Neural crest cell (in vitro differentiated cells): ENCODE measurements at places on chromosomes 5 and 9. TPM values are rescaled to one million over a fixed set of nuclear protein-coding genes. Genes with fewer than 3 reads are reported as not detected.
A peak's percentile ranks its signal among the peaks of the same experiment; 100 is the strongest.

The ENTREP1 gene
- total RNA-seq: 0.36 and 0.44 TPM in 2 replicates

DNA sequence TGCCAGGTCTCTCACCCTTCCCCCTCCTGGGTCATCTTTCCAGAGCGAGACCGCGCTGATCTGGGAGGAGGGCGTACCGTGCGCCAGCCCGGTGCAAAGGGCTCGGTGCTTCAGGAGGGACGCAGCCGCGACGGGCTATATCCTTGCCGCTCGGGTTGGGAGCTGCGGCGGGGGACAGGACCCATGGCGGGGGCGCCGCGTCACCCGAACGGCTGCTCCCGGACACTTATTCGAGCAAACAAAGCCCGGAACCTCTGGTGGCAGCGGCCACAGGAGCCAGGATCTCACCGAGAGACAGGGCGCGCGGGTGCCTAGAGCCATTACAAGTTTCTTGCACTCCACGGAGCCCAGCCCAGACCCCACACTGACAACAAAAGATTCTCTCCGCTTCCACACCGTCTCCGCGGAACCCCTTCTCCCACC is 1.3 kb downstream of the SEMA6A start:
- peaks cover 34% of the 10 kb centered on the region for H3K4me1 ChIP-seq
- no peaks in the 10 kb centered on the region for H3K36me3 ChIP-seq
- DNase-seq: peak; percentile 26
- peak overlapping the region; percentile 99 for H3K4me3 ChIP-seq
- peaks cover 47% of the 10 kb centered on the region for H3K27me3 ChIP-seq
- no peak overlapping the region for H3K27ac ChIP-seq

- H3K27ac ChIP-seq: no peak overlapping the region
- no peaks in the 10 kb centered on the region for H3K4me1 ChIP-seq
- no peak overlapping the region for H3K4me3 ChIP-seq
- no peaks in the 10 kb centered on the region for H3K27me3 ChIP-seq
- no peak for DNase-seq
Observed at GRCh38 chr9:26310294-26310693, 582.3 kb downstream of the CAAP1 start.

DNA sequence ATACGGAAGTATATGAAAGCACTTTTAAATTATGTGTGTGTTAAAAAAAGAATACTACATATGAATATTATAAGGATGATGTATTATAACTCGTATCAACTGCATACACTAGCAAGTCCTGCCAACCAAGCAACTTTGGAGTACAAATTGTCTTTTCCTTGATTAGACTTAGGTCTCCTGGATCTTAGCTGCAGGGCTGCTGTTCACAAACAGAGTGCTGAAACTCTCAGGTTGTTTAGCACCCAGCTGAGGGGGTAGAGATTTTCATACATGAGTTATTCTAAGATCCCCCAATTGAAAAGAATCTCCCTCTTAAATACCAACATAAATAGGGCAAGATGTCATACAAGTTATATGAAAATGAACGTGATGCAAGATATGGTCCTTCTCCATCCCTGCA is 149.8 kb upstream of the TNC start:
- H3K27me3 ChIP-seq: peaks cover 19% of the 10 kb centered on the region
- H3K4me3 ChIP-seq: no peak overlapping the region
- H3K36me3 ChIP-seq: no peaks in the 10 kb centered on the region
- no peak for DNase-seq
- H3K27ac ChIP-seq: no peak overlapping the region

The SERF1A gene
- 12.3 and 20.1 TPM in 2 replicates for total RNA-seq

The SPARC gene
- total RNA-seq: 422 and 435 TPM in 2 replicates

DNA sequence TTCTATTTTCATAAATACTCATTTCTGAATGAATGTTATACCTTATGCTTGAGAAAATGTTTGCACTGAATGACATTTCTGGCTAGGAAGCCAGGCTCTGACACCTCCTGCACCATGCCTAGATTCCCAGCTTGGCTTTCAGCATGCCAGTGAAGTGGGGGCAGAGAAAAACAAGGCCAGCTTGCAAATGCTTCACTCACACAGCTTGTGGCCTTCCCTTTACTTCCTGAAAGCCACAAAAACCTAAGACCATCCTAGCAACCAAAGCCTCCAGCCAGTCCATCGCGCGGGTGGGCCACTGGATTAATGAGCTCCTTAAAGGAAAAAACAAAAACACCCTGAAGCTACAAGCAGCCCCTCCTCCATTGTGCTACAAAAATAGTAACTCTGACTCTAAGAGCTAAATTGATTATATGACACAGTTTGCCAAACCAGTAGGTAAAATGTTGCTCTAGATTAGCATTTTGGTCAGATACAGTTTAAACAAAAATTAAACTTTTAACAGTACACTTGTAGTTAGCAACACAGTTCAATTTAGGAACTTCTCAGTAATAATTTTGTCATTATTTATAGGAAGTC is 159.9 kb downstream of the TSSK1B start:
- H3K27ac ChIP-seq: peak overlapping the region; percentile 29
- H3K4me3 ChIP-seq: no peak overlapping the region
- H3K27me3 ChIP-seq: no peaks in the 10 kb centered on the region

DNA sequence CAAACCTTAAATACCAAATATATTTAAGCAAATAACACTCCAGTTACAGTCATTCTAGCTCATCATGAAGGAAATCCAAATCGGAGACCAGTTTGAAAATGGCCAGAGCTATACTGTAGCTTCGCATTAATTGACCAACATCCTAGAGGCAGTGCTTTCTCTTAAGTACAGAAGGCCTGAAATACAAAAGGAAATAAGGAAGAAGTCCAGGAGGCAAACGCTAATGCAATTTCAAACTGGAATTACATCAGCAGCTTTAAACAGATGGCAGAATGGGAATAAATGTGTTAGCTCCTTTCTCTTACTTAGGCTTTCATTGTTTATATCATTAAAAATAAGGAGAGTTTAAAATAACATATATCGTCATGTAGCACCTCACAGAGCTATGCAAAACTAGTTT is 197.0 kb downstream of the SEC61B start:
- DNase-seq: no peak
- no peak overlapping the region for H3K27ac ChIP-seq
- no peaks in the 10 kb centered on the region for H3K27me3 ChIP-seq
- no peaks in the 10 kb centered on the region for H3K36me3 ChIP-seq

The MTAP gene
- total RNA-seq: 90.1 and 106 TPM in 2 replicates

GRCh38 chr9:78122631-78123030 is 91.0 kb upstream of the GNAQ start:
- H3K27ac ChIP-seq: no peak overlapping the region
- no peak overlapping the region for H3K4me3 ChIP-seq
- H3K27me3 ChIP-seq: peaks cover 14% of the 10 kb centered on the region
- no peak for DNase-seq
- no peaks in the 10 kb centered on the region for H3K36me3 ChIP-seq
- H3K4me1 ChIP-seq: peaks cover 11% of the 10 kb centered on the region

The C9orf50 gene
- total RNA-seq: 0.26 and 0.27 TPM in 2 replicates

DNA sequence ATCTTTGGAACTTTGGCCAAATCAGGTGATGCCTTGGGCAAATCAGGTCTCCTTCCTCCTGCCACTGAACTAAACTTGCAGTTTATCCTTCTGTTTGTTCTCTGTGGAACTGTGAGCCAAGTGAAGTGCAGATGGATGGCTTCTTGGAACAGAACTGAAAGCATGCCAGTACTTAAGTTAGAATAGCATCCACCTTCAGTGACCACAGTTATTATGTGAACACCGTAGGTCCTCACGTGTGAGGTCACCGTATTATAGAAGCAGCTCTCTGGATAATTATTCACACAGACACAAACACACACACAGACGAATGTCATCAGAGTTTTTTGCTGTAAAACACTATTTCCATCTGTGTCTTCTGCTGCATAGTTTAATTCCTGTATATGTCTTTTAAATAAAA is 162.6 kb downstream of the EFNA5 start:
- no peak for DNase-seq
- peaks cover 49% of the 10 kb centered on the region for H3K4me1 ChIP-seq
- H3K36me3 ChIP-seq: no peaks in the 10 kb centered on the region

The CDH9 gene
- total RNA-seq: 0.14 TPM in 1 of 2 replicates, not detected in the other

The C9 gene
- not detected in 2 replicates for total RNA-seq

- no peak overlapping the region for H3K4me3 ChIP-seq
- H3K27me3 ChIP-seq: no peaks in the 10 kb centered on the region
- no peak for DNase-seq
- no peak overlapping the region for H3K27ac ChIP-seq
- H3K36me3 ChIP-seq: no peaks in the 10 kb centered on the region
Observed at GRCh38 chr5:83955916-83956315, 235.3 kb upstream of the HAPLN1 start.

The C9orf43 gene
- total RNA-seq: 0.68 and 0.77 TPM in 2 replicates

The CDH6 gene
- total RNA-seq: 233 and 247 TPM in 2 replicates

- H3K4me3 ChIP-seq: no peak overlapping the region
- no peaks in the 10 kb centered on the region for H3K27me3 ChIP-seq
- peaks cover 24% of the 10 kb centered on the region for H3K4me1 ChIP-seq
- no peaks in the 10 kb centered on the region for H3K36me3 ChIP-seq
- no peak overlapping the region for H3K27ac ChIP-seq
Observed at GRCh38 chr5:109451146-109451545, 41.4 kb upstream of the PJA2 start.

GRCh38 chr9:93136011-93136440 is 2.0 kb upstream of the NINJ1 start:
- H3K36me3 ChIP-seq: no peaks in the 10 kb centered on the region
- no peaks in the 10 kb centered on the region for H3K27me3 ChIP-seq
- peaks cover 17% of the 10 kb centered on the region for H3K4me1 ChIP-seq
- DNase-seq: no peak

GRCh38 chr5:179436321-179437122 is 91.3 kb upstream of the ADAMTS2 start:
- no peak overlapping the region for H3K27ac ChIP-seq
- H3K4me1 ChIP-seq: peaks cover 9% of the 10 kb centered on the region
- no peak overlapping the region for H3K4me3 ChIP-seq
- no peaks in the 10 kb centered on the region for H3K36me3 ChIP-seq
- DNase-seq: no peak
- no peaks in the 10 kb centered on the region for H3K27me3 ChIP-seq

The TSLP gene
- not detected in 2 replicates for total RNA-seq

DNA sequence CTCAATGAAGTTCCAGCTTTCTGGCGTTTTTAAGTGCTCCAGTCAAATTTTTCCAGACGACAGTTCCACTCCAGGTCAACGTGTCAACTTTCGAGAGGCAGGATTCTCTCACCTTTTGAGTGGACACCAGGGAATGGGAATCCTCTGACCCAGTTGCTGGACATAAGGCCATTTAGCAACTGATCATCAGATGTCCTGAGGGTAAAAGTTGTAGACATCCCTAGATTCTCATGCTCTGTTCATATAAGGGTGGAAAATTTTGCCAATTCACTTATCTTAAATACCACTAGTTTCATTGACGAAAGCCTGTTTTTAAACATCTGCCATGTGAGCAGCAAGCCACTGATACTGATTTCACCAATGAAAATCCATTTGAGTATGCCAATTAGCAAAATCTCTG is 275.5 kb downstream of the MAST4 start:
- H3K27me3 ChIP-seq: no peaks in the 10 kb centered on the region
- peaks cover 14% of the 10 kb centered on the region for H3K4me1 ChIP-seq
- H3K4me3 ChIP-seq: no peak overlapping the region
- H3K36me3 ChIP-seq: no peaks in the 10 kb centered on the region
- no peak overlapping the region for H3K27ac ChIP-seq

DNA sequence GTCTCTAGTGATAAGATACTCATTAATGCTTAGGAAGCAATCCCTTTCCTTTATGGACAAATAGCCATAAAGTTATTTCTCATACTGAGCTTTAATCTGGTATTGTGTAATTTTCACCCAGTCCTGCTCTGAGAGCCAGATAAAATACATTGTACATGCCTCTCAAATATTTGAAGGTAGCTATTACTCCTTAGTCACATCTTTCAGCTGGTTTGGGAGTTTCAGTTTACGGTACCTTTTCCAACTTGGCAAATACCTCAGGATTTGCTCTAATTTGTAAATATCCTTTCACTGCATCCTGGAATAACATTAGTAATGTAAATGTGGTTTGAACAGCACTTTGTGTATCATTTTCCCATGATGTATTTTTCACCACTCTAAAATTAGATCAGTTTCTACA is 47.4 kb downstream of the ABHD17B start:
- peaks cover 53% of the 10 kb centered on the region for H3K36me3 ChIP-seq
- no peak for DNase-seq
- no peaks in the 10 kb centered on the region for H3K27me3 ChIP-seq
- peaks cover 16% of the 10 kb centered on the region for H3K4me1 ChIP-seq
- no peak overlapping the region for H3K4me3 ChIP-seq
- no peak overlapping the region for H3K27ac ChIP-seq

DNA sequence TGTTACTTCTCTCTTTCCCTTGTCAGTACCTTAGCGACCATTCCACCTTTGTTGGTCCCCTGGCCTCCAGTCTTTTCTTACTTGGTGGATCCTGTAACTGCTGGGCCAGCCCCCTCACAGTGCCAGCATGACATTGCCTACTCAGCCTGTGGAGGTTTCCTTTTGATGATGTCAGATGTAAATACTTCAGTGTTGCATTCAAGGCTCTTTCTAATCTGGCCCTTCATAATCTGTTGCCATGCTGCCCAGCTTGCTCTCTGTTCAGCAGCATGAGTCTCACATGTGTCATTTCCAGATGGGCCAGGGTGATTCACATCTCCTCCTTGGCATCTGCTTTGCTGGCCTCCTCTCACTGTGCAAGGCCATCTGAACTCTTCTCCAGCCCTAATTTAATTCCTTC is 57.1 kb downstream of the MAST4 start:
- DNase-seq: no peak
- no peaks in the 10 kb centered on the region for H3K36me3 ChIP-seq
- no peak overlapping the region for H3K4me3 ChIP-seq
- no peaks in the 10 kb centered on the region for H3K4me1 ChIP-seq
- H3K27me3 ChIP-seq: no peaks in the 10 kb centered on the region

DNA sequence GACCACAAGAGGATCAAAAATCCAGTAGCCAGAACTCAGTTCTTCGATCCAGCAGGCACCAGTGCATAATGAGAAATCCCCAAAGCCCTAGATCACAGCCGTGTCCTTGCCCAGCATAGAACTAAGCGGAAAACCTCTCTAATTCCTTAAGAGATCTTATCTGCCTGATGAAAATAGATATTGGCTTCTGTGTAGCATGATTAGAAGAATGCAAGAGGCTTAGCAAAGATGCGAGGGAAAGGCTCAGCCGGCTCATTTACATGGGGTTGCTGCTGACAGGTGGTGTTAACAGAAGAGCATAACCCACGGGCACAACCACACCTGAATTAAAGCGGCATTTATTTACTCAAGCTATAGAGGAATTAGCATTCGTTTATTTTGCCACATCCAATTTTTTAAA is 400.0 kb upstream of the ADAMTS16 start:
- H3K4me1 ChIP-seq: no peaks in the 10 kb centered on the region
- no peak for DNase-seq
- H3K36me3 ChIP-seq: peaks cover 3% of the 10 kb centered on the region
- no peak overlapping the region for H3K4me3 ChIP-seq
